Stimulated activated CD4-positive, alpha-beta T cell treated with anti-CD3 and anti-CD28 coated beads, Interleukin-15, amount 100 ng/mL, for 1 hour (primary cell): ENCODE measurements at places on chromosomes 13 and 19.

GRCh38 chr13:47478985-47479384 lies 522.1 kb downstream of the SUCLA2 start:
- no peak for DNase-seq

DNA sequence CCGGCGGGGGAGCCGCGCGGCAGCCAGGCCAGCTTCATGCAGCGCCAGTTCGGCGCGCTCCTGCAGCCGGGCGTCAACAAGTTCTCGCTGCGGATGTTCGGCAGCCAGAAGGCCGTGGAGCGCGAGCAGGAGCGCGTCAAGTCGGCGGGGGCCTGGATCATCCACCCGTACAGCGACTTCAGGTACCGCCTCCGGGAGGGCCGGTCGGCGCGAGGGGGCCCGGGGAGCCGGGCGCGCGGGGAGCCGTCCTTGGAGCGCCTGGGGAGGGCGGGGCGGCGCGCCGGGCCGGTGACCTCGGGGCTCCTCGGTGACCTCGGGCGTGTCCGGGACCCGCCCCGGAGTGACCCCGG lies 690 bp downstream of the HCN2 start:
- no peak for DNase-seq

DNA sequence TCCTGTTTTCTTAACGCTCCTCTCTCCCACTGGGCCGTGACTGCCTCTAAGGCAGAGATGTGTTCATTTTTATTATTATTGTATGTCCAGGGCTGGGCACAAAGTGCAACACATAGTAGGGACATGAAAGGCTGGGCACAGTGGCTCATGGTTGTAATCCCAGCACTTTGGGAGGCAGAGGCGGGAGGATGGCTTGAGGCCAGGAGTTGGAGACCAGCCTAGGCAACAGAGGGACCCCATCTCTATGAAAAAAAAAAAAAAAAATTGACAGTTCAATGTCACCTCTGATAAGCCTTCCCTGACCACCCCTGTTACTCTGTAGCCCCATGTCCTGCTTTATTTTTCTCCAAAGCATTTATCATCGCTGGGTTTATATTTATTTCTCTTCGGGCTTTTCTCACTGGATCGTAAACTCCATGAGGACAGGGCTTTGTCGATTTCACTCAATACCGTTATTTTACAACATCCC lies 481 bp upstream of the SAE1 start:
- DNase-seq: no peak

DNA sequence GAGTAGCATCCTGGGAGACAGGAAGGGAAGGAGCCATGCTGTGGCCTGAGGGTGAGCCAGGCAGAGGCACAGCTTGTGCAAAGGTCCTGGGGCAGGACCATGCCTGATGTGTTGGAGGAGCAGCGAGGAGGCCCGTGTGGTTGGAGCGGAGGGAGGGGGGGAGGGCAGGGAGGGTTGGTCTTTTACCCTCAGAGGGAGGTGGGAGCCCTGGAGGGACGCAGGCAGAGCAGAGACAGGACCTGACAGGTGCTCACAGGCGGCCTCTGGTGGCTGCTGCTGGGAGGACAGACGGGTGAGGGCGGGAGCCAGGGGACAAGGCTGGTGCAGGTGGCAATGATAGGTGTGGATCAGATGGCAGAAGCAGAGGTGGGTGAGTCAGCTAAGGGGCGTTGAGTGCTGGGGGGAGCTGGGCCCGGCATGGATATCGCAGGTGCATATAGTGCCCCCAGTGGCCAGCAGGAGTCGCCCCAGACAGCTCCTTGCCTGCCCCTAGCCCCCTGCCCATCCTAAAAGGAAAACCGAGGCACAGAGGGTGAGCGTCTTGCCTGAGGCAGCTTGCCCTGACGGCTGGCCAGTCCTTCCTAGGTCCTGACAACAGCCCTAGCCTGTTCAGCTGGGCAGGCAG lies 9.8 kb upstream of the GNA15 start:
- peak; percentile 71 for DNase-seq

DNA sequence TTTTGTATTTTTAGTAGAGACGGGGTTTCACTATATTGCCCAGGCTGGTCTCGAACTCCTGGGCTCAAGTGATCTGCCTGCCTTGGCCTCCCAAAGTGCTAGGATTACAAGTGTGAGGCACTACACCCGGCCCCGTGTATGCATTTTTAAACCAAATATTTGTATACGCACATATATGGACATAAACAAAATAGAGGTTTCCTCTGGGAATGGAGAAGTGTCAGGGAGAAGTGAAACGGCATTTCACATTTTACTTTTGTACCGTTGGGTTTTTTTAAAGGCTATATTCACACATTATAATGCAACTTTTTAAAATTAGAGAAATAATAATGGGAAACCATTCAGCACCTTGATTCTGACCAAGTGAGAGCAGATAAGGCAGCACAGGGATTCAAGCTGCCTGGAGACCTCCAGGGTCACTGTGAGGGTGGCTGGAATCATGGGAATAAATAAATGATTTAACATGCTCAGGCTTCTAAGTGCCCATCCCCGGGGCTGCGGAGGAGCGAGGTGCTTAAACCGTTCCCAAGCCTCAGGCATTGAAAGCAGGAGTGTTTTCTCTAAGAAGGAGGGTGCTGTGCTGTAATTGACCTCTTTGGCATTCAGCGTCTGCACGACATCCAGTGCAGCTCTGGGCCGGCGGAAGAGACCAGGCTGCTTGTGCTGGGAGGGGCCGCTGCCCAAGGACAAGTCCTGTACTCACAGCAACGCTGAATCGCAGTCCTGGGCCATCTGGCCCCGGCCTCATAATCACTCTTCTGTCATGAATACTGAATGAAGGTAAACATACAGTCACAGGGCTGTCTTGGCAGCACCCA lies 24.7 kb downstream of the GPR42 start:
- DNase-seq: no peak

DNA sequence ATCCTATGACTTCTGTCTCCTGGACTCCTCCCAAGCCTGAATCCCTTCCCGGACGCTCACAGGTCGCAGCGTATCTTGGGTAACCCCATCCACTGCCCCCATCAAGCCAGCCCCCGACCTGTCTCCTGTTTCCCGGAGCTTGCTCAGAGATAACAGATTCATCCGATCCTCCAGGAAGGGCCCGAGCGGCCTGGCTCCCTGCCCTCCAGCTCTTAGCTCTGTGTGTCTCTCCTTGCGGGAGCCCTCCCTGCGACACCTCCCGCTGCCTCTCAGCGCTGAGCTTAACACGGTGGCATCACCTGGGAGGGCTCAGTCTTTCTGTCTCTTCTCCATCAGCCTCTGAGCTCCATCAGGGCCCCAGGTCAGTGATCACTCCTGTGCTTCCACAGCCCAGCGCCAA lies 4.3 kb upstream of the TMEM255B start:
- DNase-seq: no peak
